Occipital lobe (tissue), 3 donors: ENCODE measurements at places on chromosomes 12 and 14. TPM values are rescaled to one million over a fixed set of nuclear protein-coding genes. Genes with fewer than 3 reads are reported as not detected.

WNT1 gene
- total RNA-seq = not detected

TMEM179 gene
- 29.2 TPM for total RNA-seq

AVPR1A gene
- 7.6 TPM for total RNA-seq

SLC7A8 gene
- total RNA-seq = 3.4 TPM

SART3 gene
- 66.0 TPM for total RNA-seq

ACVR1B gene
- total RNA-seq = 43.2 TPM

SALL2 gene
- 11.2 TPM for total RNA-seq

PAPLN gene
- 1.6 TPM for total RNA-seq

PPP1R36 gene
- total RNA-seq = 1.4 TPM

BMP4 gene
- 1.2 TPM for total RNA-seq

PPP2R5E gene
- 44.0 TPM for total RNA-seq

SPX gene
- total RNA-seq = 0.16 TPM

C1QL4 gene
- 0.16 TPM for total RNA-seq

REP15 gene
- 3.0 TPM for total RNA-seq

HSPB8 gene
- total RNA-seq = 4.2 TPM

ANO2 gene
- total RNA-seq = 3.6 TPM

FAM90A1 gene
- 0.16 TPM for total RNA-seq

MYH6 gene
- not detected for total RNA-seq

CLEC4E gene
- not detected for total RNA-seq

CCDC177 gene
- total RNA-seq = 6.9 TPM

CBLN3 gene
- total RNA-seq = 0.47 TPM

SDS gene
- total RNA-seq = 0.62 TPM

PIWIL1 gene
- total RNA-seq = not detected

BCL11B gene
- total RNA-seq = 27.0 TPM

LYZ gene
- total RNA-seq = 4.5 TPM

LGR5 gene
- total RNA-seq = not detected

CLEC4D gene
- not detected for total RNA-seq

FOS gene
- 51.2 TPM for total RNA-seq

KRT82 gene
- total RNA-seq = not detected

SPIC gene
- total RNA-seq = 0.16 TPM

CBX5 gene
- 104 TPM for total RNA-seq

CELA1 gene
- not detected for total RNA-seq

DNAH10 gene
- total RNA-seq = 22.6 TPM

TMTC3 gene
- total RNA-seq = 30.4 TPM

CLEC4A gene
- total RNA-seq = 0.31 TPM

DLGAP5 gene
- total RNA-seq = 4.5 TPM

AMN1 gene
- total RNA-seq = 94.1 TPM

PCED1B gene
- total RNA-seq = 0.94 TPM

USP44 gene
- 3.6 TPM for total RNA-seq

SLC22A17 gene
- total RNA-seq = 158 TPM

EXOC3L4 gene
- 1.1 TPM for total RNA-seq

GPR84 gene
- total RNA-seq = 0.16 TPM

DHRS2 gene
- total RNA-seq = 0.31 TPM
